ENCODE measurements at places on chromosomes 5 and 9.
A peak's percentile ranks its signal among the peaks of the same experiment; 100 is the strongest.

DNA sequence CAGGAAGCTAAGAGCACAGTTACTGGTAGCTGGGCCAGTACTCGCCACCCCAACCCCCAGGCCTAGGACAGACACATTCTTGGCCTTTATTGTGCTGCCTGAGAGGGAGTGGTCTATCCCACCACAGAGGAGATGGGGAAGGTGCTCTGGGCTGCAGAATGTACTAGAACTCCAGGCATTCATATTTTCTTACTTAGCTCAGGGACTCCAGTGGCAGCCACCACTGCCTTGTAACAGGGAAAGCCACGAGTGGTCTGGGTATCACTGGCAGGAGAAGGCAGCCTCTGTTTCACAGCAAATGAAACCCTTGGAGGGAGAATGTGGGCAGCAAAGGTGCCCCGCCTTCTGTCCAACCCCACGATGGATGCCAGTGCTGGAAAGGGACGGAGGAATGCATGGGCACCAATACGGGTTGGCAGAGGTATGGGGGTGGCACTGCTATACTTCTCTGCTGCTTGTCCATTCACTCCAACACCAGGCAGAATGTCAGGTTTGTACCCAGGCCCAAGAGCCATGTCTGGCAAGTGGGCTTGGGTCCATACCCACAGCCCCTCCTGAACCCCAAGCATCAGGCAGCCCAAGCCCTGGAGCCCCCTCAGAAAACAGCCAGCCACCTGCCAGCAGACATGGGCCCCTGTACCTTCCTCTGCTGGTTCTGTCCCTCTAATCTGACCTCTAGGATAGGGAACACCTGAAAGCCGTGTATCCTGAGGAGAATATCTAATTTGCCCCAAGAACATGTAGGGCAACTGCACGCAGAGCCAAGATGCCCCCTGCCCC lies 4.6 kb downstream of the SEPTIN8 start:
- no peaks in the 10 kb centered on the region for H3K36me3 ChIP-seq
- no peak for DNase-seq
- no peaks in the 10 kb centered on the region for H3K27me3 ChIP-seq
- H3K4me3 ChIP-seq: no peak overlapping the region

GRCh38 chr5:138874771-138875551 lies at the start of gene LRRTM2:
Gene LRRTM2, minus strand, starts transcription at chr5:138875335. Its CDS starts 424 bp downstream, at chr5:138874911.
- DNase-seq: no peak
- no peak within 1 kb of the TSS for H3K27ac ChIP-seq
- H3K36me3 ChIP-seq: peaks cover 22% of the 10 kb centered on the region
- no peak within 1 kb of the TSS for H3K4me3 ChIP-seq
- peaks cover 5% of the 10 kb centered on the region for H3K4me1 ChIP-seq
- H3K27me3 ChIP-seq: no peaks in the 10 kb centered on the region

DNA sequence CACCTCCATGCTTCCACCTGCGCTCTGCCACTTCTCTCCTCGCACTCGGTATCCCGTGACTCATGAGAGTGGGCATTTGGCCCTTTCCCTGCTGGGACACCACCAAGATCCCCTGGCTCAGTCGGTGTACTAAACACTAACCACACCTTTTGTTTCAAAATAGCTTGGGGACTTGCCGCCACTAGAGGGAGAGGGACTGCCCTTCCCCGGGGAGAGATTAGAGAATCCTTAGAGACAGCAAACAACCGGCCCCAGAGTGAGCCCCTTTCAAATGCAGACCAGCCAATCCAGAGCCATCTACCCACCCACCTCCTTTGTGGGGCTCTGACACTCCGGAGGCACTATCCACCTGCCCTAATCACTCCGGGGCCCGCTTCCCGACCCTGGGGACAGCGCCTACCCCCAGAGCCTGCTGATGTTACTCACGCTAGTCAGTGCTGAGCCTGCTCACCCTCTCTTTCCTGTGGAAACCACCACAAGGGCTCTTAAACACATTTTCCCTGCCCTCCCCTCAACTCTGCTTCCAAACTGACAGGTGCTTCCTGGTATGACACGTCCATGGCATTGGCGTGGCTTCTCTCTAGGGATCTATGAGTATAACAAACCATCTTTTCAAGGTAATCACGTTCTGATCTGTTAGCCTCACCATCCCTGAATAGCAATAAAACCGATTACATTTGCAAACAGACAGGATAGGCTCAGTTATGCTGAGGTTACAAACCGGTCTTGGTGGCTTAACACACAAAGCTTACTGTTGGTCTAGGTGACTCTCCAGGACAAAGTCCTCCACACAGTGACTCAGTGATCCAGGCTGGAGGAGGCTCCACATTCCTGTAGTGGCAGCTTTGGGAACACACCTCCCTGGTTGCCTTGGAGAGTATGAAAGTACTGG lies 180.1 kb upstream of the MVB12B start:
- H3K36me3 ChIP-seq: no peaks in the 10 kb centered on the region
- H3K4me3 ChIP-seq: peak overlapping the region; percentile 24
- peak; percentile 10 for DNase-seq
- H3K4me1 ChIP-seq: peaks cover 6% of the 10 kb centered on the region
- H3K27ac ChIP-seq: no peak overlapping the region
- peaks cover 17% of the 10 kb centered on the region for H3K27me3 ChIP-seq

- DNase-seq: no peak
- H3K4me1 ChIP-seq: peaks cover 12% of the 10 kb centered on the region
- no peak overlapping the region for H3K4me3 ChIP-seq
- H3K27ac ChIP-seq: no peak overlapping the region
- peaks cover 25% of the 10 kb centered on the region for H3K27me3 ChIP-seq
- no peaks in the 10 kb centered on the region for H3K36me3 ChIP-seq
These were observed 5.1 kb downstream of the CDO1 start for GRCh38 chr5:115811406-115811805.

- H3K27me3 ChIP-seq: no peaks in the 10 kb centered on the region
- H3K36me3 ChIP-seq: no peaks in the 10 kb centered on the region
- no peak overlapping the region for H3K27ac ChIP-seq
- DNase-seq: no peak
- H3K4me1 ChIP-seq: no peaks in the 10 kb centered on the region
These were observed 22.0 kb downstream of the ALDH1A1 start for GRCh38 chr9:72930828-72931227.

GRCh38 chr9:137139468-137140150 lies 655 bp downstream of the GRIN1 start:
- DNase-seq: no peak
- peaks cover 45% of the 10 kb centered on the region for H3K27me3 ChIP-seq
- no peaks in the 10 kb centered on the region for H3K36me3 ChIP-seq
- H3K4me1 ChIP-seq: peaks cover 10% of the 10 kb centered on the region
- peak overlapping the region; percentile 21 for H3K4me3 ChIP-seq

DNA sequence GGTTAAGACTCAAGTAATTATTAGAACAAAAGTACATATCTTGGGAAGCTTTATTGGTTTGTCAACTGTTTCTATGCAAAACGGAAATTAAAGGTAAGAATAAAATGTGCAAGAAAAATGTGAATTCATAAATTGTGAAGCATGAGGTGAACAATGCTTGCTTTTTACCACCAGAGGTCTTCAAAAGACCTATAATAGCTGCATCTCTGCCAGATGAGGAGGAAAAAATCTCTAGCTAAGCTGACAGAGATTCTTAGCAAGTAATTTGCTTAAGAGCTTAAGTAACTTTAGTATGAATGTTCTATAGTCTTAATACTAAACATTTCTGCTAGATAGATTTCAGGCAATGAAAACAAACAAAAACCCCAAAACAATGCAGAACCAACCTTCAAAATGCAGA lies 54.1 kb downstream of the MRPS30 start:
- H3K27ac ChIP-seq: no peak overlapping the region
- no peak overlapping the region for H3K4me3 ChIP-seq
- H3K4me1 ChIP-seq: no peaks in the 10 kb centered on the region
- no peak for DNase-seq

GRCh38 chr5:148374690-148375360 lies 8.9 kb upstream of the FBXO38 start:
- H3K4me1 ChIP-seq: no peaks in the 10 kb centered on the region
- H3K27me3 ChIP-seq: no peaks in the 10 kb centered on the region
- DNase-seq: no peak
- H3K27ac ChIP-seq: no peak overlapping the region
- no peak overlapping the region for H3K4me3 ChIP-seq
- peaks cover 23% of the 10 kb centered on the region for H3K36me3 ChIP-seq

GRCh38 chr5:52328220-52328806 lies 459.4 kb upstream of the ITGA1 start:
- H3K27ac ChIP-seq: no peak overlapping the region
- no peak for DNase-seq
- no peaks in the 10 kb centered on the region for H3K36me3 ChIP-seq
- H3K4me1 ChIP-seq: no peaks in the 10 kb centered on the region

DNA sequence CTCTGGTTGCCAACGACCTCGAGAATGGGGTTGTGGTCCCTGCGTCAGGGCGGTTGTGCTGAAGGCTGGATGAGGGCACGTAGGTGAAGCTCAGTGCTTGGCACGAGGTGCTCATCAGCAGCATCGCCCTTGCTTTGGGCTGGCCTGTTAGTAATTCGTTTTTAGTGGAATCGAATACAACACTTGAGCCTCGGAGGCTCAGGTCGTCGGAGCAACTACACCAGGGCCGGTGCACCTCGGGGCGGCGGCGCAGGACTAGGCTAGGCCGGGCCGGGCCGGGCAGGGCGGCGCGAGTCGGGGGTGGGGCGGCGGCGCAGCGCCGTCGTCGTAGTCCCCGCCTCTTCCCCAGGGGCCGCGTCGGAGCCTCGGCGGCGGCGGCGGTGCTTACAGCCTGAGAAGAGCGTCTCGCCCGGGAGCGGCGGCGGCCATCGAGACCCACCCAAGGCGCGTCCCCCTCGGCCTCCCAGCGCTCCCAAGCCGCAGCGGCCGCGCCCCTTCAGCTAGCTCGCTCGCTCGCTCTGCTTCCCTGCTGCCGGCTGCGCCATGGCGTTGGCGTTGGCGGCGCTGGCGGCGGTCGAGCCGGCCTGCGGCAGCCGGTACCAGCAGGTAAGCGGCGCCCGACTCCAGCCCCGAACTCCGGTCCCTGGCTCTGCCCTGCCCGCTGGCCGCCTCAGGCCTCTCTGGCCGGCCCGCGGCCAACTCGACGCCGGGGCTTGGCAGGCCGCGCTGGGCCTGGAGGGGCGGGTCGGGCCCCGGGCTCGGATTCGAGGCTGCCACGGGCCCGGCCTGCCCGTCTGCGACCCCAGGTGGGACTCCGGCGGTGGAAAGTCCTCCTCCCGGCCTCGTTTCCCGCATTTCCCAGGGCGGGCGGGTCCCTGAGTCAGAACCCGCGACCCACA lies at the start of gene NDFIP1:
TSS of gene NDFIP1 (plus strand) at position 348 of the 899 bp plus-strand sequence. CDS start at position 544, 196 bp downstream.
- peak within 1 kb of the TSS; percentile 79 for H3K4me3 ChIP-seq
- H3K36me3 ChIP-seq: peaks cover 4% of the 10 kb centered on the region
- H3K4me1 ChIP-seq: peaks cover 24% of the 10 kb centered on the region
- H3K27me3 ChIP-seq: no peaks in the 10 kb centered on the region
- DNase-seq: peak; percentile 80

DNA sequence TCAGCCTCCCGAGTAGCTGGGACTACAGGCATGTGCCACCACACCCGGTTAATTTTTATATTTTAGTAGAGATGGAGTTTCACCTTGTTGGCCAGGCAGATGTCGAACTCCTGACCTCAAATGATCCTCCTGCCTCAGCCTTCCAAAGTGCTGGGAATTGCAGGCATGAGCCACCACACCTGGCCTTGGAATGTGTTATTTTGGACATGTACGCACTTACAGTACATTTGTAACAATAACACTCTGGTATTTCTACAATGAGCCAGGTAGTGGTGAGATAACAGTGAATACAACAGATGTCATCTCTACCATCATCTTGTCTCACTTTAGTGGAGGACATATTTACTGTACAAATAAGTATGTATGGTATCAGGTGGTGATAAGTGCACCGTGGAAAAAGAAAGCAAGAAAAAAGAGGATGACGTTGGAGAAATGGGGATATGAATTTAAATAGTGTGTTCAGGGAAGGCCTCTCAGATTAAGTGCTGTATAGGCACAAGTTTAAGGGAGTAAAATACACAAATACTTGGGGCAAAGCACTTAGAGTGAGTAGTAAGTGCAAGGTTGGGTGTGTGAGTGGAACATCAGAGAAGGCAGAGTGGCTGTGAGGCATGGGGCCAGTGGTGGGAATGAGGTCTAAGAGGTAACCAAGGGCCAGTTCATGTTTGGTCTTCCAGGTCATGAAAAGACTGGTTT lies 100.1 kb downstream of the CDC42SE2 start:
- H3K27ac ChIP-seq: peak overlapping the region; percentile 75
- H3K4me3 ChIP-seq: no peak overlapping the region
- peaks cover 33% of the 10 kb centered on the region for H3K4me1 ChIP-seq
- no peak for DNase-seq
- H3K27me3 ChIP-seq: no peaks in the 10 kb centered on the region

DNA sequence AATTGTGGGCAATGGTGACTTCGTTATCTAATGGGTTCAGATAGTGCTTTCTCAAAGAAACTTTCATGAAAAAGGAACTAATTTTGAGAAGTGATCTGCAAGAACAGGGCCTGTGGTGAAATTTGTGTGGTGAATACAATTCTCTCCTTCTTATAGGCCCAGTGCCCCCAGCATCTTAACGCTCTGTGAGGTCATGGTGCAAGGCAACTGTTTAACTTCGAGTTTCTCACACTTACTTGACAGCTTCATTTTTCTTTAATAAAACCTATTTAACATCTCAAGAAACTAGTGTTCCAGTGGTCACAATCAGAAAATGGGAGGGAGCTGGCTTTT lies 69.2 kb downstream of the FAM114A2 start:
- H3K27ac ChIP-seq: no peak overlapping the region
- H3K4me1 ChIP-seq: peaks cover 3% of the 10 kb centered on the region
- no peak overlapping the region for H3K4me3 ChIP-seq
- H3K27me3 ChIP-seq: peaks cover 5% of the 10 kb centered on the region
- DNase-seq: no peak
- no peaks in the 10 kb centered on the region for H3K36me3 ChIP-seq

DNA sequence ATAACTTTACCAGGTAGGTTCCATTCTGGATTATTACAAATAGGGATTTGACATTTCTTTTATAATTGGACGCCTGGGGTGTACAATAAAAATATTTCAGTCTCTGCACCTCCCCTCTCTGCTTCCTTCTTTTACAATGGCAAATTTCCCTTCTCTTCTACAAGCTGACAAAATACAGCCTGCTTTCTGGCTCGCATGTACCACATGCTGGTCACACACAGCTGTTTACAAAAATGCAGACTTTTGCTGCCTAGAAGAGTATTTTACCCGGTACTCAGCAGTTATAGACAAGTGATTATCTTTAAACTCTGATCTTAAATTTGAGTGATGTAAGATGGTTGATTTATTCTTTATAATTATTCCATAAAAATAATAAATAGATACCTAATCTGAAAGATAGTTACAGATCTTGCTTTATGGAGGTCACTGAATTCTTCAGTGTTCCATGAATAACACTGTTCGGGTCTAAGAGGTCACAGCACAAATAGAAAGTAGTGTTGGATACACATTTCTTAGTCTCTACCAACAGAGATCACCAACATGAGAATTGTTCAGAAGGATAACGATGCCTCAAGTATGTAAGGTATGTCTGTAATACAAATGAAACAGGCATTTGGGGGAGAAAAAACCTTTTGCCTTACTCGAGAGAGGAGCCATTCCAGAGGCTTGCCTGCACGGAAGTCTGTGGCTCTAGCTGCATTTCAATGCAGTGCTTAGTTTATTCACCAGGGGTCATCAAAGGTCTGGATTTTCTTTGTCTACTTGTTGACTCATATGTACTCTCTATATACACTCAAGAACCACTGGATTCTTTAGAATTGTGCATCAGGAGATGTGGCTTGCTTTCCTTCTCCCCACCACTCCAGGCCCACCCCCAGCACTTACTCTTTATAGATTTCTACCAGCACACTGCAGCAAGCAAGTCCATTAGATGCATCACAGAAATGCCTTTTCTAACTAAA lies 206.6 kb upstream of the RFX3 start:
- DNase-seq: no peak
- H3K36me3 ChIP-seq: no peaks in the 10 kb centered on the region
- peaks cover 5% of the 10 kb centered on the region for H3K4me1 ChIP-seq
